ENCODE measurements at places on chromosomes 6 and 20.

DNA sequence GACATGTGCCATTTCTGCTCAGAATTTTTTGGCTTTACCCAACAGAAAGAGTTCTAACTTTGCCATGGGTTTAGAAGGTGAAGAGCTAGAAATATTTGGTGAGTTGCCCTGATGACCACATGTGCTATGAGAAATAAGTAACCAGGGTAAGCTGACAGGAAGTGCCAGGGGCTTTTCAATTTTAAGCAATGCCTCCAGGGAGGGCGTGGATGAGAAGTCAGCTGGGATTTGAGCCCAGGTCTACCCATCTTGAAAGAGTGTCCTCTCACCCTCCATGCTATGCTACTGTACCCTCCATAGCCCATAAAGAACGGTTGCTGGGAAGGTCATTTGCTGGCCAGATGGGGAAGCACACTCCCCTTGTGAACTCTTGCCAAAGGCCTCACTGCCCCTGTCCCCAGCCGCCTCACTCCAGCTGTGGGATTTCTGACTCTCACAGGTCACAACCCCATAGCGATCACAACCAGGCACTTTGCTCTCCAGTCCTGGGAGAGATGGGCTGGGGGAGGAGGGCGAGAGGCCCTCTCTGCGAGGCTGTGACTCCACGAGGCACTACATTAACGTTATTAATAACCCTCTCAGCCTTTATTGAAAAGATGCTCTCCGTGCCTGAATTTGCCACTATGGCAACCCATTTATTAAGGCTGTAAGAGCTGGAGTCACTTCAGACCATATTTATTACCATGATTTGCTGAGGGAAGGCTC lies 291.1 kb downstream of the DHX35 start:
- DNase-seq, result no peak

DNA sequence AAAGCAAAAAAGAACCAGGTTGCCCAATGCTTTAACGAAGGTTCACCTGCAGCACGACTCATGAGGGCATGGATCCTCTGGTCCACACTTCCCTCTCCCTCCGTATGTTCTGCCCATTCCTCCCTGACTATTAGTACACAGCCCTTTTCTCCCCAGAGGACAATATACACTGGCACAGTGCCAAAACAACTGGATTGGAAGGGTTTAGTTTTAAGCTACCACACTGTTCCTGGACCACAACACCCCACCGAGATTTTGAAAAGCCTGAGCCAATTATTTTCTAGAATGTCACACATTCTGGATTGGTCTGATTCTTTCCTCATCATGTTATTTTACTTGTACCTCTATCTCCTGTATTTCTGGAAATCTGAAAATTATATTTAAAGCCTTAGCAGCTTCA lies 2.9 kb upstream of the AKAP7 start:
- DNase-seq, result no peak

DNA sequence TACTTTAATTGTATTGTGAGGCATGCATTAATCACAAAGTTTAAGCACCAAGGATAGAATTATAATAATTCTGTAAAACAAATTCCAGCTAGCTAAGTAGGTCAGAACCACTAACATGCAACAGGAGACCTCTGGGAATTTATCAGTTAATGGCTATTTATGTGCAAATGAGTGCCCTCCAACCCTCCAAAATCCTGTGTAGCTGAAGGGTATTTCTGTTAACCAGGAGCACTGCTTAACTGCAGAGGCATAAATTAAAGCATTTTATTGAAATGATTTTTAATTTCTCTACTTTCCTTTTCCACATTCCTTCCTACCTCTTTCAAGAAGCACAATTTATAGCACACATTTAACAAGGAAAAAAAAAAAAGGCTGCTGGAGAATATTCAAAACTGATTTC lies 77.0 kb downstream of the MMS22L start:
- DNase-seq, result no peak

- peak; percentile 45 for DNase-seq
These were observed 13.5 kb downstream of the HAO1 start for GRCh38 chr20:7926767-7927166.

DNA sequence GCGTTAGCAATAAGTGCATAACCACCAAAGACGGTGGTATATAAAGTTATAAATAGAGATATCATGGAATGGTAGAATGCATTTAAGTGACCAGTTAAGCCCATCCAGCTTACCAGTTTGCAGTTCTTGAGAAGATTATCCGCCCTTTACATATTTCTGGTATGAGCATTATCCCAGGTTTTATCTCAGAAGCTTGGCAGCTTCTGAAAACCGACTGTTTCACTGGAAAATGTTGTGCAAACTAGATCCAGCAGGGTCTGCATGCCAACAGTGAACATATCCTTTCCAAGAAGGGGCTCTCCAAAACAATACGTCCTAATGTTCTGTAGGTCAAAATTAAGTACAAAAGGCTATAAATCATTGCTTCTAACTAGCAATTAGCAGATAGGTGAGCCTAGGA lies 29.5 kb upstream of the SHLD1 start:
- DNase-seq, result no peak

Data from NCI-H146 (cell line).